Activated CD8-positive, alpha-beta memory T cell treated with anti-CD3 and anti-CD28 coated beads, Interleukin-2, amount 50 U/mL, for 48 hours (primary cell): ENCODE measurements at places on chromosomes 6 and 20.

- no peak for DNase-seq
These were observed 77.8 kb downstream of the NCR2 start for GRCh38 chr6:41413250-41413649.

GRCh38 chr6:111984516-111985201 is 69.2 kb upstream of the CCN6 start:
- no peak for DNase-seq

- DNase-seq: no peak
These were observed 126.5 kb downstream of the CDK19 start for GRCh38 chr6:110688661-110689268.

- DNase-seq: no peak
These were observed 94.1 kb downstream of the HIVEP2 start for GRCh38 chr6:142850679-142851423.

DNA sequence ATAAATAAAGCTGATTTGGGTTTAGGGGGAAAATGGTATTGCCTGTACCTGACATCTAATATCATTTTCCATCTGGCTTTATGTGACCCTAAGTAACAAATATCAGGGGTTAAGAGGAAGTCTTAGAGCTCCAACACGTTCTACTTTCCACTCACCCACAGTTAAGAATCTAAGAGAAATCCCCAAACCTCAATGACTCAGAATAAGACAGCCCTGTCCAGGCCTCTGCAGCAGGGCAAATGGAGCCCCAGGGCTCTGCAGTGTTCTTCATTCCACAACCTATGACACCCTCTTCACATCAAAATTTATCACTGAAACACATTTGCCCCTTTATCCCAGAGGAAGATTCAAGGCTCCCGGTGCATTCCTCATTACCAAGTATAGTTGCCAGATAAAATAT is 20.3 kb upstream of the TENT5A start:
- DNase-seq: no peak

- DNase-seq: no peak
These were observed 69.3 kb upstream of the SYNJ2 start for GRCh38 chr6:157912326-157912725.

- DNase-seq: no peak
These were observed 9.8 kb downstream of the LYRM4 start for GRCh38 chr6:5250911-5251310.

GRCh38 chr6:44567406-44567805 is 179.9 kb downstream of the CDC5L start:
- no peak for DNase-seq
